NCI-H748 treated with DMSO at 0.1 percent for 48 hours (cell line): ENCODE measurements at places on chromosomes 2 and 18.

DNA sequence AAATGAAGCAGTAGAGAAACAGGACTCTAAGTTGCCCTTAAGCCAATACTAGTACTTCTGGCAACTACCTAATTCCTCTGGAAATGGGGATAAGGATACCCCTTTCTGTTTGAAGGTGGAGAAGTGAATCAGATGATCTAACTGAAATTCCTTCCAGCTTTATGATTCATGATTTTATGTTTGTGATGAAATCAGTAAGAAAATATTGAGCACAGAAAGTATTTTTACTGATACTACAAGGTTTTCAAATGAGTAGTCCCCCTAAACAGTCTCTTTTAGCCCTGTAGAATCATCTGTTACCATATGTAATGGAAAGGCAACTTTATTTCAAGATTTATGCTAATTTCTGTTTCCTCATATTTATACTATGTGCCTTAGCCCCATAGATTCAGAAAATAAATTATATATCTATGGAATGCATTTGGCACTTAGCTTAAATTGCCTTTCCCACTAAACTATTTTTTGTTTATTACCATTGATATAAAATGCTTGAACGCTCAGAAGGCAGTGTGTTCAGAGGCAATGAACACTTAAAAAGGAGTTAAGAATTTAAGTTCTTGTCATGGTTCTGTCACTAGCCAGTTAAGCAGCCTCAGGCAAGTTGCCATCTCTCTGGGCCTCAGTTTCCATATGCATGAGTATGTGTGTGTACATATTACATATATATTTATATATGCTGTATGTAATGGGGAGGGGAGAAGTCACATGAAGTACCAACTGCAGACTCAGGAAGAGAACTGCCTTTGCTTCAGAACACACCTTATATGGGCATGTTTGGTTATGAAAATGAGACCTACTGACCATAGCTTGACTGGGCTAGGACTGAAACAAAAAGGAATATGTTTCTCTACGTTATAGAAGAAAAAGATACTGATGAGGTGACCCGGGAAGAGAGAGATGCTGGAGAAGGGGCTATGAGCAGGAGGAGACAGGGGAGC lies 97.7 kb downstream of the CDC42EP3 start:
- no peak for DNase-seq

- DNase-seq = no peak
These were observed 37.4 kb downstream of the DNMT3A start for GRCh38 chr2:25304321-25304720.

GRCh38 chr2:1480671-1481076 lies 67.4 kb downstream of the TPO start:
- DNase-seq = no peak

- DNase-seq = no peak
These were observed 583.1 kb downstream of the XIRP2 start for GRCh38 chr2:167471332-167471731.

DNA sequence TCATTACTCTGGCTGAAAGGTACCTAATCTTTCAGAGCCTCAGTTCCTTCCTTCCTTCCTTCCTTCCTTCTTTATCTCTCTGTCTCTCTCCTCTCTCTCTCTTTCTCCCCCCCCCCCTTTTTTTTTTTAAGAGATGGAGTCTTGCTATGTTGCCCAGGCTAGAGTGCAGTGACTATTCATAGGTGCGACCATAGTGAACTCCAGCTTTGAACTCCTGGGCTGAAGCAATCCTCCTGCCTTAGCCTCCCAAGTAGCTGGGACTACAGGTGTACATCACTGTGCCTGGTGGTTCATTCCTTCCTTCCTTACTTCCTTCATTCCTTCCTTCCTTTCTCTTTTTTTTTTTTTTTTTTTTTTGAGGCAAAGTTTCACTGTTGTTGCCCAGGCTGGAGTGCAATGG lies 64.3 kb upstream of the MAP4K3 start:
- DNase-seq = no peak

- DNase-seq = no peak
These were observed 1.9 kb upstream of the NMUR1 start for GRCh38 chr2:231531883-231532755.

DNA sequence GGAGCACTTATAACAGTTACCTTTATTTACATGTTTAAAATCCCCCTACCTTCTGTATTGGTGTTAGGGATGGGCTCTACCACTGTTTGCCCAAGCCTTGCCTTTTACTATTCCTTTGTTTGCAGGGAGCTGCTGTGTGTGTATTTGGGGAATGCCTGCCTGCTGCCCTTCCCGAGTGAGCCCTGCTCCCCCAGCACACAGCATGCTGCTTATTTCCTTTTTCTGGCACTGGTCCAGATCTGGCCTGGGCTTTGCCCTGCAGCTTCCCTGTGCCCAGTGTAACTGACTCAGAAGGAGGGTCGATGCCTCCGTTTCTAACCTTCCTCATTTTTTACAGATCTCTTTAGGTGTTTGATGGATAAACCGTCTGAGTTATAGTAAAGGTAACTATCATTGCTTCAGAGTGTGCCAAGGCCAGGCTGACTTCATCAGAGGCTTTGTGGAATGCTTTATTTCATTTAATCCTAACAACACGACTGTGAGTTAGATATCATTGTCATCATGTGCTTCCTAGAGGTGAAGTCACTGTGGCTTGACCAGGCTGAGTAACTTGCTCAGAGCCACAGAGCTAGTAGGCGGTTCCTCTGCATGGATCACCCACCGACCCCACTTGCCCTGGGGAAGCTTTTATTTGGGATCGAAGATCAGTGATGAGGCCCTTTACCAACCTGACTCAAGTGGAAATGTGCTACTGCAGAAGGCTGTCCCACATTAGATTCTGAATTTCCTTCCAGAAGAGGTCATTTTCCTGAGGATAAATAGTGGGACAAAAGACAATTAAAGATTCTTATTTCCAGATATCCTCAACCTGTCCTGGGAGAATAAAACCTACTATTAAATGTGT lies 238.8 kb downstream of the ZNF407 start:
- peak; percentile 95 for DNase-seq

DNA sequence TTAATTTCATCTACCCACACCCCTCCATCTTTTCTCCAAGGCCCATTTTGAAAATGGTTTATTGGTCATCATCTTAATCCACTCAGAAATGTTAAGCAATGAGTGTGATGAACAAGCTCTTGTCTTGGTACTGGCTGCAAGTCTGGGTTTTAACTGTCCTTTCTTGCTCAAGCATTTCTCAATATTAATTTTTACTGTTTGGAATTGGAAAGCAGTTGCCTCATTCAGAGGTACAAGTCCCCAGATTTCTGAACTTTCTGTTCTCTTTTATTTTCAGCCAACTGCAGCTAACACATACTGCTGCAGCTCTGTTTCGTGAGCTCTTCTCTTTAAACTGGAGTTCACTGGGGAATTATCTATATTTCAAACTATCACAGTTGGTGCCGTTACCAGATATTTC lies 99.4 kb upstream of the TEX51 start:
- no peak for DNase-seq

- no peak for DNase-seq
These were observed 67.7 kb downstream of the REL start for GRCh38 chr2:60948926-60949579.

- DNase-seq = no peak
These were observed 71.1 kb upstream of the ACVR1C start for GRCh38 chr2:157699806-157700205.

DNA sequence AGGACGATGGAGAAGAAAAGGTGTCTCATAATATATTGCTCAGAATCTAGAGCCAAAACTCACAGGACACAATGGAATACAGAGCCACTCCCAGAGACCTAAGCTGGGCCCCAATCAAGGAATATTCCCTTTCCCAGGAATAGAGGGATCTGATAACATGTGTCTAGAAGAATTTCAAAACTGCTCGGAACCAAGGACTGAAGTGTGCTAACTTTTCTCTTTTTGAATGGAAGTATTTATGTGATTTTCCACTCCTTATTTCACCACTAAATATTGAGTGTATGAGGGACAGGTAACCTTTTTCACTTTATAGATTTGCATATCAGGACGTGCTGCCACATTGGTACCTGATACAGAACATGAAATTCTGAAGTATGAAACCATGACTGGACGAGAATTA lies 9.2 kb upstream of the C2orf69 start:
- DNase-seq = no peak

GRCh38 chr2:232276084-232276732 lies 102.3 kb upstream of the ALPP start:
- no peak for DNase-seq

- DNase-seq = no peak
These were observed 174.0 kb downstream of the MREG start for GRCh38 chr2:215839309-215839708.

DNA sequence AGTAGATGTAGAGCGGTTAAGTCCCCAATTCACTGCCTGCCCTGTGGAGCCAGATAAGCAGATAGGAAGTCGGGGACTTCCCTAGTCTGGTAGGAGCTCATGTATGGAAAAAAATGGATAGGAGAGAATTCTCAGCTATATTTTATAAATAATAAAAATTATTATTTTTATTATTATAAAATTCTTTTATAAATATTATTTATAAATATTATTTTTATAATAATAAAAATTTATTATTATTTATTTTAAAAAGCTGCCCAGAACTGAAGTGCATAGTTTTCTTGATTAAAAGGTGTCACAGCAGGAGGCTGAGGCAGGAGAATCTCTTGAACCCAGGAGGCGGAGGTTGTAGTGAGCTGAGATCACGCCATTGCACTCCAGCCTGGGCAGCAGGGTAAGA lies 97.4 kb downstream of the ADAM23 start:
- DNase-seq = no peak

- DNase-seq = no peak
These were observed 11.1 kb upstream of the KCMF1 start for GRCh38 chr2:84959566-84960506.

DNA sequence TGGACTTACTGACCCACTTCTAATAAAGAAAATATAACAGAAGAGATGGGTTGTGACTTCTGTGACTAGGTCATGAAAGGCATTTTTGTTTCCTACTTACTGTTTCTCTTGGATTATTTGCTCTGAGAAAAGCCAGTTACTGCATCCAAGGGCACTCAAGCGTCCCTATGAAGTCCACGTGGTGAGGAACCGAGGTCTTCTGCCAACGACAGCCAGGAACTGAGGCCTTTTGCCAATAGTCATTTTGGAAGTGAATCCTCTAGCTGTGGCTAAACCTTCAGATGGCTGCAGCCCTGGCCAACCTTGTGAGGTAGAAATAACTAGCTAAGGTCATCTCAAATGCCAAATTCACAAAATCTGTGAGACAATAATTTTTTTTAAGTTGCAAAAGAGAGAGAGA lies 449.8 kb upstream of the RGPD4 start:
- DNase-seq = no peak

DNA sequence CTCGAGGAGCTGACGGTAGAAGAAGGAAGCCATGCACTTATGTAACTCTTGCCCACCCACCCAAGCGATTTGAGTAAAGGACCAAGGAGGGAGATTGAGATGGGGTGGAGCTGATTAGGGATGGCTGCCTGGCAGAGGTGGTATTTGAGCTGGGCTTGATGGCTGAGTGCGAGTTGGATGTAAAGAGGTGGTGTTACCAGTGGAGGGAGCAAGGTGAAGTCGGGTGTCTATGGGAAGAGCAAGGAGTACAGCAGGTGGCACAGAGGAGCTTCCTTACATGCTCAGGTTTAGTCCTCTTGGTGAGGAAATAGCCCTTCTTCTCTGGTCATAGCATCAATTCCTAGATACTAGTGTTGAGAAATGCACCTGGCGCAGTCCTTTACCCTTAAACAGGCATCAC lies 294.2 kb upstream of the SKOR2 start:
- no peak for DNase-seq

DNA sequence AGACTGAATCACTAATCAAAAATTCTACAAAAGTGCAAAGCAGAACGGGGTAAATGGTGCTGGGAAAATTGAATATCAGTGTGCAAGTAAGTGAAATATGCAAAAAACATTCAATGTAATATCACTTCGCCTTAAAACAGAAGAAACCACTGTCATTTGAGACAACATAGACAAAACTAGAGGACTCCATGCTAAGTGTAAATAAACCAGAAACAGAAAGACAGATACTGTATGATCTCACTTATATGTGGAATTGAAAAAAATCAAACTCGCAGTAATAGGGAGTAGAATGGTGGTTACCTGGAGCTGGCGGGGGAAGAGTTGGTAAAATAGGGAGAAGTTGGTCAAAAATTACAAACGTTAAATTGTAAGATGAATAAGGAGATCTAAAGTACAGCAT lies 1420.0 kb upstream of the CDH2 start:
- DNase-seq = no peak

- DNase-seq = no peak
These were observed 21.0 kb upstream of the SANBR start for GRCh38 chr2:61044636-61045035.

- DNase-seq = no peak
These were observed 28.2 kb upstream of the GBX2 start for GRCh38 chr2:236196366-236196765.

DNA sequence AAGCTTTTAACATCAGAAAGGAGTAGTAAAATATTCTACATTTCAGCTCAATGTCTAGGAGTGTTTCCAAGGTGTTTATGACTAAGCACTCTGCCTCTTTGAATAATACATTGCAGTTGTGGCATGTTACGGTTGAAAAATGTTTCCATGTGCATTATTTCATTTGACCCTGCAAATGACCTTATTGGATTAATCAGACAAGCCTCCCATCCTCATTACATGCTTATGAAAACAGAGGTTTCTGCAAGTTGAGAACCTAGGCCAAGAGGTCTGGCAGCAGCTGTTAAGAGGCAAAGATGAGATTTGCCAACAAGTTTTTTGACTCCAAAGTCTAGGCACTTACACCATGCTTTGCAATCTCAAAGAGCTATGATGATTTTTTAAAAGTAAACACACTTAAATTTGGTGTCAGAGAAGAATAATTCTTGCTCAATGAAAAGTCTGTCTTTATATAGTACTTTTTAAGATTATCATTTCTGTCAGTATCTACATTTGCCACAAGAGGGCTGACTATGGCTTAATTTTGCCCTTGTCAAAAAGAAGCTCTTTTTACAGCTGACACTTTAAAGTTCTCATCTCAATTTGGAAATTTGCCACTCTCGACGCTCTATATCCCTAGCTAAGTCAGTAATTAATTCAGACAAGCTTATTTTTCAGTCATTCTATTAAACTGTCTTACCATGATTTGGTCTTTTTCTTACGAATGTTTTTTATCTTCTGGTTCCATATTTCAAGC lies 260.6 kb downstream of the PAX3 start:
- no peak for DNase-seq
